ENCODE measurements at places on chromosomes 6 and 20.

DNA sequence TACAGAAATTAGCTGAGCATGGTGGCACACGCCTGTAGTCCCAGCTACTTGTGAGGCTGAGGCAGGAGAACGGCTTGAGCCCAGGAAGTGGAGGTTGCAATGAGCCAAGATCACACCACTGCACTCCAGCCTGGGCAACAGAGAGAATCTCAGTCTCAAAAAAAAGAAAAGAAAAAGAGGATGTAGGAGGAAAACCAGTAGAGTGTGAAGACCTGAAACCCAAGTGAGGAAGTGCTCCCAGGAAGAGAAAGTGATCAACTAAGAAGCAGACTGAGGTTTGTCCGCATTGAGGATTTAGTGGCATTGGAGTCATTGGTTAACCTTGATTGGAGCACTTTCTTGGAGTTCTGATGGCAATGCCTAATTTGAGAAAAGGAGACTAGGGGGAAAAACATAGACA, 20.6 kb upstream of the TASP1 start:
- DNase-seq, result no peak

GRCh38 chr6:43765776-43766499, 4.1 kb upstream of the VEGFA start:
- DNase-seq, result no peak

- DNase-seq, result no peak
Measured at GRCh38 chr6:139147628-139148027, 12.7 kb downstream of the HECA start.

- DNase-seq, result no peak
Measured at GRCh38 chr6:101226677-101227135, 166.8 kb upstream of the GRIK2 start.

DNA sequence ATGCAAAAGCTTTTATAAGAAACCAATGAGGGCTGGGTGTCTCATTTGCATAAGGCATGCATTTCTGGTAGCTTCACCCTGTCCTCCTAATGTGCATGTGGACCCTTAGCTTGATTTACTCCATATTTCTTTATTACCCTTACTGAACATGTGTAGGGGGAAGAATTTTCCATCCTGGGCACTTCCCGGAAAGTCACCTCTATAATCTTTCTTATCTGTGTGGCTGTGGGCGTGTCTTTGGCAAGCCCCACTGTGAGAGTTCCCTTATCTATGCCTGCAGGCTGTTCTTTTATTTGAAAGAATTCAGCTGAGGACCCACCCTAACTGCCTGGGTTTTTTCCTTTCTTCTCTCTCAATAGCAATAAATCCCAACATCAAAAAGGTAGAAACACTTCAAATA, 627.8 kb downstream of the DOK5 start:
- no peak for DNase-seq

DNA sequence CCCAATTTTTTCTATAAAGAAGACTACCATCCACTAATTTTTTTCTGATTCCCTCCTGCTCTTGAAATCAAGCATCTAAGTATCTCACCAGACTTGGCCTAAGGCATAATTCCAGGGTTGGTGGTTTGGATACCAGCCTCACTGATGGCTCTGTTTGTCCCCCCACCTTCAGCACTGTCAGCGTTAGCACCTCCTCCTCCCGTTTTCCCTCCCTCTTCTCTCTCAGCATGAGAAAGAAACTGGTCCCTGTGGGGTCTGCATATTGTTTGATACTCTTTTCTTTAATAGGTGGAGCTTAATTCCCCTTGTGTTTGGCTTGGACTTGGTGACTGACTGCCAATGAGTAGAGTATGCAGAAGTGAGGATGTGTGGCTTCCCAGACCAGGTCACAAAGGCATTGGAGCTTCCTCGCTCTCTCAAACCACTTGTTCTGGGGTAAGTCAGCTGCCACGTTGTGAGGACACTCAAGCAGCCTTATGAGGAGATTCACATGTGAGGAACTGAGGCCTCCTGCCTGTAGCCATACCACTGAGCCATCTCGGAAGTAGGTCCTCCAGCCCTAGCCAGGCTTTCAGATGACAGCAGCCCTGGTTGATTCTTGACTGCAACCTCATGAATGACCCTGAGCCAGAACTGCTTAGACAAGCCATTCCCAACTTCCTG, 65.2 kb downstream of the RIOK1 start:
- DNase-seq, result no peak

DNA sequence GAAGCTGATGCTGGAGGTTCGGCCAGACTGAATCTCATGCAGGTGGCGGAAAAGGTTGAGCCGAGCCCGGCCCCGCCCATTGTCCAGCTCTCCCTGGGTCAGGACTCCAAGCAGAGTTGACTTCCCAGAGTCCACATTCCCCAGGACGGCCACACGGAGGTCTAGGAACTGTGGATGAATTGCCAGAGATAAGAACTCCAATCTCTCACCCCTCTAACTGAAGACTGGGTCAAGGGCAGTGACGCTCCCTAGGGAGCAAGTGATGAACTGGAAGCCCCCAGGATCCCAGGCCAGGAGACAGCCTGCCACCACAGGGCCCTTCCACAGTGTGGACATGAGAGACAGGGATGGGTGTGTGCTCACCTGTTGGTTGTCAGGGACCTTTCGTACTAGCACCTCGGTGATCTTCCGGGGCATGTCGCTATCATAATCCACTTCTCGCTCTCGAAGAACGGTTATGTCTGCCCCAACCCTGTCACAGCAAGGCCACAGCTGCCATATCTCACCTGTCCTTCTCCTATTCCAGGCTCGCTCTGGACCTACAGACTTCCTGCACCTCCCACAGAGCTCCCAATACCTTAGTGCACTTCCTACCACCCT, 3.6 kb downstream of the GTPBP2 start:
- no peak for DNase-seq

- no peak for DNase-seq
Measured at GRCh38 chr6:128508588-128509296, 11.7 kb downstream of the PTPRK start.

DNA sequence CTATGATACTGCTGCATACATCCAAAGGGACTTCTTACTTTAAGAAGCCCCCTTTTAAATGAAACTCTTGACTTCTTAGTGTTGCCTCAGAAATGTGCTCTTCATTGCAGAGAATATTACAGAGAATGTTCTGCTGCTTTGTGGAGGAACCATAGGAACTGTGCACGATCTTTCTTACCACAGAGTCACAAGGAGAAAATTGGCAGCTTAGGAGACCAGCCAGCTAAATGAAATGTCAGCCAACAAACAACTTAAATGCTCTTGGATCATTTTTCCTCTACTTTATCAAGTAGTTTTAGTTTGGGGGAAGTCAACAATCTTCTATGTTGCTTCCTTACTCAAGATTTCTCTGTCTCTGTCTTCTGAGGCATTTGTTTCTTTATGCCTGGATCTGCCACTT, 125.9 kb upstream of the MLIP start:
- no peak for DNase-seq

- no peak for DNase-seq
Measured at GRCh38 chr20:11791835-11792567, 125.7 kb upstream of the BTBD3 start.

GRCh38 chr6:115060581-115060980, 717.8 kb upstream of the HS3ST5 start:
- no peak for DNase-seq

DNA sequence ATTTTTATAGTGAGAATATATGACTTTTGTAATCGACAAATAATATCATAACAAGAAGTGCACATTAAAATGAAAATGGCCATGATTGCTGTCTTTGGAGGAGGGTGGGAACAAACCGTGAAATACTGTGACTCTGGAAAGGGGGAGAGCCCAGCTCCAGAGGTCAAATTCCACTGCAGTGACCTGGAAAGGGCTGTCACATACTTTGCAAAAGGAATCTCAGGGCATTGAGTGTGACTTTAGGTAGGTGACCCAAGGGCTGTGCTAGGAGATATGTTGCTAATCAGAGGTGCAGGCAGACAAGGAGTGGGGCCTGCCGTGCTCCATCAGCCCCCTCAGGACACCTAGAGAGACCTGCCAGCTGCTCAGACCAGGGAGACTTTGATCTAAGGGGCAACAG, 28.1 kb upstream of the BMP7 start:
- no peak for DNase-seq

DNA sequence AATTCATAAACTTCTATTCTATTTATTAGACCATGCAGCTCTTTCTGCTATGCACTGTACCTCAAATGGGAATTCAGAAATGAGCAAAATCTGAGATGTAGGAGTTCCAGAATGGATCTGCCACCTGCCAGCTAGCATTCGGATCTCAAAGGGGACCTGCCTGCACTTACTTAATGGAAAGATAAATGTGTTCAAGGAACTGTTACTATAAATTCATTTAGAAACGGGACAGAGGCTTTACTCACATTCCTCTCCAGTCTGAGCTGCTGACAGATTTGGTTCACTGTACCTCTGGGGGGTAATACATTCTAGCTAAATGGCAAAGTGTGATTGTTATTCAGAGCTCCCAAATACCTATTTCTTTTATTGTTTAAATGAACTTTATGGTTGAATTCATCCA, 384.1 kb downstream of the GRIK2 start:
- DNase-seq, result no peak

DNA sequence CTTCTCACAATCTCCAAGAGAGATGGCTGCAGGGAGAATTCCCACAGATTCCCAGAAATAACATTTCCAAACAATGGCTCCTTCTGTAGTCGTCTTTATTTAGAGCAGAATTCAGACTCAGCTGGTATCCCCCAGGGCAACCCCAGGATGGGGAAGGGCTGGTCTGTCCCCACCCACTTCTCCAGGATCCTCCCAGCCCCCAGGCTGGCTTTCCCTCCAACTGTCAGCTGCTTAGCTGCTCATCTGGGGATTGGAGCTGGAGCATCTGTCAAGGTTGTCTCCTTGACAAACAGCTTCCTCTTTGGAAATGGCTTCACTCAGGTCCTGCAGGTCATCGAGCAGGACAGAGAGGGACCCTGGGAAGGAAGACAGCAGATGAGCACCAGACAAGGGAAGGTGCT, 3.5 kb upstream of the PSORS1C2 start:
- DNase-seq, result no peak

DNA sequence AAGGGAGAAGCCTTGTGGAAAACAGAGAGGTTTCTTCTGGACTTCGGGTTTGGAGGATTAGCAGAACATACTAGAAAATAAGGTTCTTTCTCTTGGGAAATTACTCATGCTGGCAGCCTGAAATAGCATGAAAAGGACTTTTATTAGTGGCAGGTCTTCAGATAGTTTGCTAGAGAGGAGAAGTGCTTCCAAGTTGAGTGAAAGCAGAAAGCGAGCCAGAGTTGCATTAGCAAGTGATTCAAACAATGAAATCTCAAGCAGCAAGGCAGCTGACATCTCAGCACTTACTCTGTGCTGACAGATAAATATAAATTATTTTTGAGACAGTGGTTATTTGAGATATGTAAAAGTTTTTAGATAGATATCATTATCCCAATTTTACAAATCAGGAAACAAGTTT, 91.9 kb downstream of the PLCB4 start:
- DNase-seq, result no peak

DNA sequence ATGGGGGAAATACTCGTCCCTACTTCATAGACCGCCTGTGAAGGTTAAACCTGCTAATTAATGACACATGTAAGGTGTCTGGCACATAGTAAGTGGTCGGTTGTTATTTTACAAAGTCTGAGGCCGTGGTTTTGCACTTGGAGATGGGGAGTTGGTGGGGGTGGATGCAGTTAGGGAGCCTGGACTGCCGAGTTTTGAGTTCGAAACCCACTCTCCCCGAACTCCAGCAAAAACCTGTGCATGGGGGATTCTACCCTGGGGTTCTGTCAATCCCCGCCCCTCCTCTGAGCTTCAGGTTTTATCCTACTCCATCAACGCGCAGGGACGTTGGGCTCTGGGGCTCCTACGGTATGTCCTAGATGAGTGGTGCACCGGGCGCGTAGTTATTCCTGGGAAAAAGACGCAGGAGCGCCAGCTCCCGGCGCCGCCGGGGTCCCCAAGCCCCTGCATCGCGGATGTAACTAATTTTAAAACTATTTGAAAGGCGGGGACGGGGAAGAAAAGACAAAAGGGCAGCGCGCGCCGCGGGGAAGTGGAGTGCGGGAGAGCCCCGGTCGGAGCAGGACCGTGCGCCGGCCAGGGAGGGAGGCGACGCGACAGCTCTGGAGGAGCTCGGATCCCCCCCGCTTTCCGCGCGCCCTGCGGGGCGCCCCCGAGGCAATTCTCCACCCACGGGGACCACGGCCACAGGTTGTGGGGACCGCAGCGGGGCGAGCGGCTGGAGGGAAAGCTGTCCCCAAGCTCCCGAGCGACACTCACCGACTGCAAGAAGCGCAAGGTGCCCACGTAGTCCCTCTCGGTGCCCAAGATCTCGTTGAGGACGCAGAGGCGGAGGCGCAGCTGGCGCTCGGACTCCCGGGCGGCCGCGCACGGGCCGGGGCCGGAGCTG, 672 bp downstream of the PREX1 start:
- DNase-seq, result no peak

GRCh38 chr6:156421933-156422332, 355.2 kb upstream of the ARID1B start:
- DNase-seq, result no peak

GRCh38 chr20:57170343-57170742, 96.1 kb downstream of the BMP7 start:
- DNase-seq, result no peak

DNA sequence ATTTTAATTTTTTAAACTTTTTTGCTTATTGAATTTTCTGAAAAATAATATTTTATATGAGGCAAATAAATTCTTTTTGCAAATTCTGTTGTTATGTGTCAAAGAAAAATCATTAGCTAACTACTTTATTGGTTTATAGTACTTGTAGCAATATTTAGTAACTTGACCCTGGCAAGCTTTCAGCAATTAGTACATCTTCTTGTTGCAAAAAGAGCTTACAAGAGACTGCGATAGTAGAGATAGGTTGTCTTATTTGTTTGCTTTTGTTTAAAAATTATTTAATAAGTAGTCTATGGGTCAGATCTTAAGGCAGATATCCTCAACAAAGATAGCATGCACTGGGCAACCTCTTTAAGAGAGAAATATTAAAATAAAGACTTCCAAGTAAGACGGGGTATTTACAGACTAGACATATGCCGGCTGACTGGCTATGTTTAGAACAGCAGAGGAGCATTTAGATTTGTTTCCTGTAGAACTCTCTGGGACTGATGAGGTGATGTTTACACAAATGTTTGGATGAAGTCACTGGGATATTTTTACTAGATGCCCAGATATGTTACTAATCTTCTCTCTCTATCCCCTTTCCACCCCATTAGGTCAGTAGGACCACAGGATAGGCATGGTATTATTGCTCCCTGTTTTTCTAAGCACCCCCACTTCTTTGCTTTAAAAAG, 25.0 kb downstream of the VGLL2 start:
- no peak for DNase-seq

DNA sequence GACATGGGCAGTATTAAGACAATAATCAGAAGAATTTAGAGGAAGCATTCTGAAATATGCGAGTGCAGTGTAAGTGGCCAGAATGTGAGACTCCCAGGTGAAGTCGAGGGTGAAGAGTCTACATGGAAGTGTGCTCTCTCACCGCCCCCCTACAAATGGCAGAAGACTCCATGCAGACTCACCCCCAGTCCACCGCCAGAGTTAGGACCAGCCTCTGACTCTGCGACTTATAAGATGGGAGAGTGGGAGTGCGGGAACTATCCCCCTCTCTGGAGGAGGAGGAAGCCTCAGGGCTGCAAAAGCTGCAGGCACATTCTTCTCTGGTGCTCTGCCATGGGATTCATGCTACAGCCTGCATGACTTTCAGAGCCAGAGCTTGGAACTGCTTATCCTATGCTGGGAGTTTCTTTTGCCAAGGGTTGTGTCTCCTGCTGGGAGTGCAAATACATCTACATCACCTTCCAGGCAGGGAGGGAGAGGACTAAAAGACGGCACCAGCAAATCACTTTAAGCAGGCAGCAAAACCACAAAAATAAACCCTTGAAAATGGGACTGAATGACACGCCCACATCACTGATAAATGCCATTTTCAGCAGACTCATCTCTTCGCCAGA, 206.7 kb upstream of the SULF2 start:
- no peak for DNase-seq

All from thoracic aorta (tissue), 2 donors.